ENCODE measurements at places on chromosomes 6 and 20.

DNA sequence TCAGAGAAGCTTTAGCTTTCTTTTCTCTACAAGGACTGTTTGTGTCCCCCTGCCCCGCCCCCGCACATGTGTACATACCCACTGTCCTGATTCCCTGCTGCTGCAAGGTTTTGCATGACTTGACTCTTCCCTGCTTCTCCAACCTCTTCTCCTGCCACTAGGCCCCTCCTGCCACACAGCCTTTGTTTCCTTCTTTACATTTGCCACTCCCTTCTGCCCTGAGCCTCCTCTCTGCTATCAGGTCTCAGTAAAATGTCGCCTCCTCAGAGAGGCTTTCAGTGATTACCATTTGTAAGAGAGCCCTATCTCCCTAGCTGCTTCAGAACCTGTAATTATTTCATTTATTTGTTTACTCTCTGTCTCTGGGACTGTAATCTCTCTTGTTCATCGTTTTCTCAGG, 56.4 kb upstream of the VSTM2L start:
- DNase-seq, result no peak

GRCh38 chr6:53793318-53794136, 1.3 kb upstream of the LRRC1 start:
- DNase-seq, result peak; percentile 21

DNA sequence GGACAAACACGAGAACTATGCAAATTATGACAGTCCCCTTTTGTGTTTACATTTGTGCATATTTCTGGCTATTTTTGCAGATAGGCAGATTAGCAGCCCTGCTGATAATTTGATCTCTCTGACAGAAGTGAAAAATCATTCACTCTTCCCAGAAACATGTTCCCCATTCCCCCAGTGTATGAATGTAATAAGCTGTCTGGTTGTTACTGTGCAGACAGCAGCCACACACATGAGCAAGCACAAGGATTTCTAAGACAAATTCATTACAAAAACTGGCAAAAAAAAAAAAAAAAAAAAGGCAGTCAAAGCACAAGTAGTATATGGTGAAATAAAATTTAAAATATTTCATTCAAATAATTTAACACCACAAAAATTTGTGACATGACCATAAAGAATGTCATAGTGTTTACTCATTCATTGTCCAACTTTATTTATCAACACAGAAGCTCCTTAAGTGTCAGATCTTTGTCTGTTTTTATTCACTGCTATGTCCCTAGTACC, 95.5 kb upstream of the VGLL2 start:
- DNase-seq, result no peak

- no peak for DNase-seq
These were observed 91.6 kb upstream of the DST start for GRCh38 chr6:56734335-56734734.

DNA sequence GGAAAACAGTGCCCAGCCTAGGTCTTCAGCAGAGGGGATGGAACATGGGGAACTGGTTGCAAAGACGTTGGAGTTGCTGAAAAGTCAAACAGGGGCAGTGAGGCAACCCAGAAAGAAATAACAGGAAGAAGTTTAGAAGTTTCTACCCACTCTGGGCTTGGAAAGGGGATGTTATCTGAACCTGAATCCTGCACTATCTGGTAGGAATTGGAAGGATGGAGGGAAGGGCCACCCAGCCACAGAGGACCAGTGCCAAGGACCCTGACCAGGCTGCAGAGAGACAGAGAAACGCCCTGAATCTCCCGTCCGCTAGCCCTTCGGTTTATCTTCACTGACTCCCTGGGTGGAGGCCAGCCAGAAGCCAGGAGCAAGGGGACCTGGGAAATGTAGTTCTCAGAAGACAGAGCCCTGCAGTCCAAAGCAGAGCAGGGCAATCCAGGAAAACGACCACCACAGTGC, 217.3 kb upstream of the RREB1 start:
- DNase-seq, result no peak

- peak; percentile 21 for DNase-seq
These were observed 176.2 kb upstream of the SASH1 start for GRCh38 chr6:148166339-148166968.
